ENCODE measurements at places on chromosomes 1 and 21.

DNA sequence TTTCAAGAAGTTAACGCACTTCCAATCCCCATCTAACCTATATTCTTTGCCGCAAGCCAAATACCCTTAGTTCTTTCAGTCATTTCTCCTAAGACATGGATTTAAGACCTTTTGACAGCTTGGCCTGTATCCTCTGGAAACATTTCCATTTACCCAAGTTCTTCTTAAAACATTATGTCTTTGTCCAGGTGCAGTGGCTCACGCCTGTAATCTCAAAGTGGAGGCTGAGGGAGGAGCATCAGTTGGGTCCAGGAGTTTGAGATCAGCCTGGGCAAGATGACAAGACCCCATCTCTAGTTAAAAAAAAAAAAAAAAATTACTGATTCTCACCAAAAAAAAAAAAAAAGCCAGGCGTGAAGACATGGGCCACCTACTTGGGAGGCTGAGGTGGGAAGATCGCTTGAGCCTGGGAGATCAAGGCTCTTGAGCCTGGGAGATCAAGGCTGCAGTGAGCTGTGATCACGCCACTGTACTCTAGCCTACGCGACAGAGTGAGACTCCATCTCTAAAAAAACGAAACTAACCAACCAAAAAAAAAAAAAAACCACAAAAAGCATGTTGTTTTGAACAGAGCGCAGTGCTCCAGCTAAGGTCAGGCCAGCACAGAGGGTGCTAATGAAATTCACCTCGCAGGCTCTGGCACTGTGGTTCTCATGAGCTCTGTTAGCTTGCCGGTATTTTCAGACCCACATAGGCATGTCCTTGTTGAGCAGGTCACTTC lies 36.0 kb downstream of the NUAK2 start:
- peak; percentile 87 for DNase-seq

DNA sequence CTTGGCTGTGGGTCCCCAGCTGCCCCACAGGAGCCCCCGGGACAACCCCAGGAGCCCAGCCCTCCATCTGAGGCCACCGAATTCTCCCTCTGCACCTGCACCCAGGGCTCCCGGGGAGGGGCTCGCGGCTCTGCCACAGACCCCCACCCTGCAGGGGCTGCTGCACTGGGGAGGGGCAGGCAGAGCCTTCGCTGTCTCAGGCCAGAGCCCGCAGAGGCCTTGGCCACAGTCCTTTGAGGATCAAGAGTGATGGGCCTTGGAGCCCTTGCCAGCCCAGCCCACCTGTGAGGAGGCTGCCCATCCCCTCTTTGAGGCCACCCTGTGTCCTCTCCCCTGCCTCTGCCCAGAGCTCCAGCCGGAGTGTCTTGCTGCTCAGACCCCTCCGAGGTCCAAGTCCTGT lies 6.5 kb downstream of the PERM1 start:
- DNase-seq = no peak

DNA sequence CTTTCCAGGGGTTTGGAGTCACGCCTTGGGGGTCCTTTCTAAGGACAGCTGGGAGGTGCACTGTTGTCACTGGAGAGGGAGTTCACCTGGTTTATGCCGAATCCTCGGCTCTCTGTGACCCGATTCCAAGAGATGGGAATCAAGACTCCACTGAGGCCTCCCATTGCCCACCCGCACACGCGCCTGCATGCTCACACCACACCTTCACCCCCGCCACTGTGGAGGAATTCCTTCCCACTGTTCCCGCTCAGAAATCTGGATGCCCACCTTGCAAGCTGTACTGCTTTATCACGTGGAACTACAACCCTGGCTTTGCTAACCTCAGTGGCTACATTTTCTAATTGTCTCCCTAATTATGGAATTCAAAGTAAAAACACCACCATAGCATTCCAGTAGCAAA lies 29.2 kb downstream of the PGBD5 start:
- no peak for DNase-seq

- peak; percentile 78 for DNase-seq
Measured at GRCh38 chr1:205141236-205142101, 19.7 kb upstream of the RBBP5 start.

- no peak for DNase-seq
Measured at GRCh38 chr1:17094664-17095063, 24.6 kb downstream of the PADI2 start.

DNA sequence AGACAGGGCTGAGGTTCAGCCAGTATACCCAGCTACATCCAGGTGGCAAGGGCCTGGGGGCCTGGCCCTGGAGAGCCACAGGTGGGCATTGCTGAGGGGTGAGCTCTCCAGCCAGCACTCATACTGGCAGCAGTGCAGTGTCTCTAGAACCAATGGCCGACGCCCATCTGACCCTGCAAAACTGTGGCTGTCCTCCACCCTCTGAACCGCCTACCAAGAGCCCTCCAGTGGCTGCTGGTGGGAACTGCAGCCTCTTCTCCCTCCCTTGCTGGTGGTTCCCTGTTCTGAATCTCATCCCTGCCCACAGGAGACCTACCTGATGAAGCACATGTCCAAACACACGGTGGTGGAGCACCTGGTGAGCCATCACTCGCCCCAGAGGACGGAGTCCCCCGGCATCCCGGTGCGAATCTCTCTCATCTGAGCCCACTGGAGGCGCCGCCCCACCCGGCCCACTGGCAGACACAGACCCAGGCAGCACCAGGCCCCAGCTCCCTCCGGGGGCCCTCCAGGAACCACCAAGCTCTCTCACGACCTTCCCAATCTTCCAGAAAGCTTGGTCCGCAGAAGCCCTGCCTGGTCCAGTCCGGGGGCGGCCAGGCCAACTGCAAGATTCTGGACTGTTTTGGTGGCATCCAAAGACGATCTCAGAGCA lies 22.1 kb downstream of the A3GALT2 start:
- DNase-seq = no peak

- DNase-seq = no peak
Measured at GRCh38 chr1:15513919-15514318, 10.1 kb downstream of the CASP9 start.

DNA sequence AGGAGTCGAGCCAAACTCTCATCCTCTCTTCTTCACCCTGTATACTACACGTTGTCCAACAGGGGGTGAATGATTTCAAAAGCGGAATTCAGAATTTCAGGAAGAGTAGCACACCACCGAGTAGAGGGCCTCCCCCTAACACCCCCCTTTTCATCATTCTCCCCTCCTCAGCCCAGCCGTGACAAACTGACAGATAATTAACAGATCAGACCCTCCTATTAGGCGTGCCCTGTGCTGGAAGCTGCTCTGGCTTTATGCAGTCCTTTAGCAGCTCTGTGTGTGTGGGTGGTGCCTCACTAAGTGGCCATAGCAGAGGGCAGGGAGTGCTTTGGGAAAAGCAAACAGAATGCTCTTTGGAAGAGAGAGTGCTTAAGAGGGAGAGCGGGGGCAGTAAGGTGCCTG lies 44.3 kb downstream of the PEX14 start:
- peak; percentile 52 for DNase-seq

GRCh38 chr1:63971557-63971956 lies 197.7 kb downstream of the ROR1 start:
- no peak for DNase-seq

GRCh38 chr1:203627851-203628200 lies 1.2 kb downstream of the ATP2B4 start:
- peak; percentile 42 for DNase-seq

GRCh38 chr1:6083801-6084446 lies 38.2 kb downstream of the KCNAB2 start:
- DNase-seq = no peak

GRCh38 chr1:34353409-34353808 lies 176.7 kb downstream of the C1orf94 start:
- no peak for DNase-seq

GRCh38 chr1:35278886-35279554 lies 10.5 kb downstream of the ZMYM4 start:
- no peak for DNase-seq

DNA sequence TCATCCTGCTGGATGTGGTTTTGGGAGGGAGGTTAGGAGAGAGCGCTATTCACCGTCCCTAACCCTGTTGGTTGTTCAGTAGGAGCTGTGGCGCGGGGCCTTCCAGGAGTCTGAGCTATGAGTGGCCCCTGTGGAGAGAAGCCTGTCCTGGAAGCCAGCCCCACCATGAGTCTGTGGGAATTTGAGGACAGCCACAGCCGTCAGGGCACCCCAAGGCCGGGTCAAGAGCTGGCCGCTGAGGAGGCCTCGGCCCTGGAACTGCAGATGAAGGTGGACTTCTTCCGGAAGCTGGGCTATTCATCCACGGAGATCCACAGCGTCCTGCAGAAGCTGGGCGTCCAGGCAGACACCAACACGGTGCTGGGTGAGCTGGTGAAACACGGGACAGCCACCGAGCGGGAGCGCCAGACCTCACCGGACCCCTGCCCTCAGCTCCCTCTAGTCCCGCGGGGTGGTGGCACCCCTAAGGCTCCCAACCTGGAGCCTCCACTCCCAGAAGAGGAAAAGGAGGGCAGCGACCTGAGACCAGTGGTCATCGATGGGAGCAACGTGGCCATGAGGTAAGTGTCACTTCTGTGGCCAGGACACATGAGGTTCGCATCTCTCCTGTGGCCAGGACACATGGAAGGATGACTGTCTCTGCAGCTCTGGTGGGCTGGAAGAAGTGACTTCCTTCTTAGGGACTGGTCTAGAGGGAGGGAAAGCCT lies 1.2 kb downstream of the ZC3H12A start:
- DNase-seq = no peak

DNA sequence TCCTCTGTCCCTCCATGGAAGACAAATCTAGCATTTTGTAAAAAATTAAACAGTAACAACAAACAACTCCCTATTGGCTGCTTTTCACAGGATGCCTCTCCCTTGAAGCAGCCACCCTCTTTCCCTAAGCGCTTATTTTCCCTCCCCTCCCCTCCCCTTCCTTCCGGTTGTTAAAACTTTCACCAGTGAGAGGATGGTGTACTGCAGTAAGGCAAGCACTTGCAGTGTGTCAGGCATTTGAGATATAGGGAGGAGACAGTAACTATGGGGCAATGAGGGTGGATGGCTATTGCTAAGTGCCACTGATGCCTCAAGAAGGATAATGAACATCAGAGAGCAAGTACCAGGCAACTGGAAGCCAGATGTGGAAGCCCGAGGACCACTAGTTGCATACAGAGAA lies 19.1 kb upstream of the KIAA1614 start:
- no peak for DNase-seq

DNA sequence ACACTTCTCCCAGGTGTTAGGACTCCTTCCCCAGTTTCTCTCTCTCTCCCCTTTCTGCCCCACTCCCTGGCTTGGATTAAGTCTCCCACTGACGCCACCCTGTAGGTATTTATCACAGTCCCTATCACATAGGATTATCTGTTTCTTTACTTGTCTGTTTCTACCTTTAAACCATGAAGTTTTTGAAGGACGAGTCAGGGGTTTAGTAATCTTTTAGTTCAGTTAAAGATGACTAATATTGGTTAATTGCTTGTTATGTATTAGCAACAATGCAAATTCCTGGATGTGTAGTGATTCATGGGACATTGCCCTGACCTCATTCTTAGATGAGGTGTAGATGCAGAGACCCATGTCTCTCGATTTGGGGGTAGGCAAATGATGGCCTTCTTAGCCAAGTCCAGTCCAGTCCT lies 6.4 kb downstream of the LAMC1 start:
- peak; percentile 94 for DNase-seq

DNA sequence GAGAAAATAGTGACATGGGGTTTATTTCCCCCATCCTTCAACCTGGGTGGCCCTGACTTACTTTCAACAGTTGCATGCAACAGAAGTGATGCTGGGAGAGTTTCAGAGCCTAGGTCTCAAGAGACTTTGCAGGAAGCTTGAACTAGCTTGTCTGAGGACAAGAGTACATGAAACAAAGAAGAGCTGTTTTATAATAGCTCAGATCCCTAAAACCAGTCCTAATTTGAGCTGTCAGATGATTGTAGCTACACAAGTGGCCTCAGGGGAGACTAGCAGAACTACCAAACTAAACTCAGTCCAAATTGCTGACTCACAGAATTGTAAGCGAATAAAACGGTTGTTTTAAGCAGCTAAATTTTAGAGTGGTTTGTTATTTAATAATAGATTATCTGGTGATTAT lies 17.1 kb downstream of the RC3H1 start:
- peak; percentile 30 for DNase-seq

GRCh38 chr21:44858291-44858690 lies 15.2 kb downstream of the PTTG1IP start:
- DNase-seq = no peak

GRCh38 chr1:221602830-221603229 lies 139.1 kb downstream of the DUSP10 start:
- DNase-seq = peak; percentile 13

DNA sequence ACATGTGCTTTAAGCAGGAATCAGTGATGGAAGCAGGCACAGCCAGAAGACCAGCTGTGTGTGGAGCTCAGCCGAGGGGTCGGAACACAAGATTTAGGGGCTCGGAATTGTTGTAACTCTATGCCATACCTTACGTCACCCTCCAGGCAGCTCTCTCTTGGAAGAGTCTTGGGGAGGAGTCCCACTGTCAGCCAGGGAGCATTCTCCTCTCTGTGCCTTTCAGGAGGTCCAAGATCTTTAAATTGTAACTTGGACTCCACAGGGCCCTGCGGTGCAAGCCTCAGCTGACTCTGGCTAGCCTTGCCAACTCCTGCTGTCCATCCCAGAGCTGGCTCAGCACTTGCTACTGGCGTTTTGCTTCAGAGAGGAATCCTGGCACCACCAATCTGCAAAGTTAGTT lies 26.4 kb upstream of the ROR1 start:
- no peak for DNase-seq

- peak; percentile 24 for DNase-seq
Measured at GRCh38 chr1:10714337-10715114, 81.9 kb downstream of the CASZ1 start.

DNA sequence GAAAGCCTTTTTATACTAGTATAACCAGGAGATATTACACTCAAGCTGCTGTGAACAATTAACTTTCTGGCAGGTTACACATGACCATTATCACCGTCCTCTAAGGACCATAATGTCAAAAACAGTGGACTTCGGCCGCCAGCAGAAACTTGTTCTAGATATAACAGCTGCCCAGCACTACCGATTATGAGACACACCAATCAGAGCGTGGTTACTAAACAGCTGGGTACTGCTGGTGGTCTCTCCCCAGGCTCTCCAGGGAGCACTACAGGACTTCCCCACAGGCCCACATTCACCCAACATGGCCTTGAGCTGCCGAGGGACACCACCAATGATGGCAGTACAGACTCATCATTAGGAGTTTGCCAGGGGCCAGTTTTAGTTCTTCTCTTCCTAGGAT lies 57.9 kb upstream of the CTBS start:
- no peak for DNase-seq

- no peak for DNase-seq
Measured at GRCh38 chr1:39145331-39145965, 59.0 kb upstream of the MACF1 start.

DNA sequence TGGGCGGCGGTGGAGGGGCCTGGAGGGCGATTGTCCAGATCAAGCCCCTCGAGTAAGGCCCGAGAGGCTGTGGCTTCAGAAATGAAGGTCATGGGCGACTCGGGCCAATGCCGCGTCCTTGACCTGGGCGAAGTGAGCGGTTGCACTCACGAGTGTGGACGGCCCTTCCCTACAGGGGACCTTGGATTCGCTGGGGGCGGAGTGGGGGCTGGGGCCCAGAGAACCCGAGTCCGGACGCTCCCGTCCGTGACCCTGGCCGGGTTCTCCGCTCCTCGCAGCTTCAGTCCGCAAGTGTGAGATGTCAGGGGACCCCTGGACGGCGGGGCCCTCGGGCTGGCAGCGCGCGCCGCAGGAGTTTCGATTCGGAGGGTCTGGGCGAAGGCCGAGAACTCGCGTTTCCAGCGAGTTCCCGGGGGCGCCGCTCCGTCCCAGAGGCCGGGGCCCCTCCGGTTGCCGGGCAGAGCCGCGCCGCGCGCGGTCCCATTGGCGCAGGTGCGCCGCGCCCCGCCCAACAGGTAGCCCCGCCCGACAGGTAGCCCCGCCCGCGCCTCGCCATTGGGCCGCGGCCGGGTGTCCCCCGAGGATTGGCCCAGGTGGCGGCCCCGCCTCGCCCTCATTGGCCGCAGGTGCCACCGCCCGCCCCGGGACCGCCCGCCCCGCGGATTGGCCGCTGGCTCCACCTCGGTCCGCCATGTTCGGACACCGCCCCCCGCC lies at the start of gene PRKCZ:
PRKCZ (plus strand) TSS at position 694 of the 714 bp plus-strand sequence. CDS start 220 bp downstream, outside the sequence.
- peak; percentile 60 for DNase-seq
